Activated CD4-positive, alpha-beta T cell treated with anti-CD3 and anti-CD28 coated beads, Interleukin-2, Interleukin-6, amounts not matched to agents 100 ng/mL and 50 ng/mL, durations not matched to agents 16 hours and 8 hours (primary cell): ENCODE measurements at places on chromosomes 16 and 17.

DNA sequence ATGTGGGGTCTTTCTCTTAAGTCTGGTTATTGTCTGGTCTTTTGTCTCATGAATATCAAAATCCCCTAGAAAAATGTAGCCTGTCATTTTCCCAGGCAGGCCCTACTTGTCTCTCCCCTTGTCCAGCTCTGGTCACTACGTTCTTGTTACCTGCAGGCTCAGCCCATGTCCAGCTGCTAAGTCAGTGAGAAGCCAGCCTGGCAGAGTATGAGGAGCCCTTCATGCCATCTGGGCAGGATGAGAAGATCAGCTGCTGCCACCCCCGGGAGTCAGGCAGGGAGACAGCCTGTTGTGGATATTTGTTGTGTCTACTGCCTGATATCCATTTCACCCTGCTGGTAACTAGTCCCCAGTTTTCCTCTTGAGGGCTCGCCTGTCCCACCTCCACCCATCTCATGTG lies 88.9 kb downstream of the ASIC2 start:
- no peak for DNase-seq

GRCh38 chr16:85501900-85502299 lies 111.2 kb upstream of the GSE1 start:
- DNase-seq: no peak

- no peak for DNase-seq
These were observed 182.5 kb downstream of the ZNF423 start for GRCh38 chr16:49673442-49673841.

DNA sequence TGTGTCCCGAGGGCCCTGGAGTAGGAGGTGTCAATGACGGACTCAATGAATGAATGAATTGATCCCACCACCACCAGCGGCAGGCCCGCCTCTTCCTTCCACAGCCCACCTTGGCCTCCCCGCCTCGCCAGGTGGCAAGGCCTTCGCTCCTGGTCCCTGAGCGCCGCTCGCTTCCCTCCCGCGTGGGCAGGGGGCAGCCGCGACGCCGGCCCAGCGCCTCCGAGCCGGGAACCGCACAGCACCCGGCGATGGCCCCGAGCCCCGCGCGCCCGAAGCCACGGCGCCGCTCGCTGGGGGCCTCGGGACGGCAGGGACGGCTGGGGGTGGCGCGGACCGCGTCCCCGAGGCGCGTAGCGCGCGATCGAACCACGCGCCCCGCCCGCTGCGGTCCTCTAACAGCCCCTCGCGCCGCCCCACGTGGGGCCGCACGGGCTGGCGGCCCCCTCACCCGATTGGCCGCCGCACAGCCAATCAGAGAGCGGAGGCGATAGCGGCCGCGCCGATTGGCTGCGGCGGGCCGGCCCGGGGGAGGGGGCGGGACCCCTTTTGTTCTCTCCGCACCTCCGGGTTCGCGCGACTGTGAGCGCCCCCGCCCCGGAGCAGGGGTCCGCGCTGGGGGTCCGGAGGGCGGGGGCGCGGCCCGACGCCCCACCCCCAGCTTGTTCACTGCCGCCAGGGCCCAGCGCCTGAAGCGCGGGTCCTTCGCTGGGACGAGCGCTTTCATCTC lies 31.4 kb downstream of the ACTG1 start:
- peak; percentile 49 for DNase-seq

DNA sequence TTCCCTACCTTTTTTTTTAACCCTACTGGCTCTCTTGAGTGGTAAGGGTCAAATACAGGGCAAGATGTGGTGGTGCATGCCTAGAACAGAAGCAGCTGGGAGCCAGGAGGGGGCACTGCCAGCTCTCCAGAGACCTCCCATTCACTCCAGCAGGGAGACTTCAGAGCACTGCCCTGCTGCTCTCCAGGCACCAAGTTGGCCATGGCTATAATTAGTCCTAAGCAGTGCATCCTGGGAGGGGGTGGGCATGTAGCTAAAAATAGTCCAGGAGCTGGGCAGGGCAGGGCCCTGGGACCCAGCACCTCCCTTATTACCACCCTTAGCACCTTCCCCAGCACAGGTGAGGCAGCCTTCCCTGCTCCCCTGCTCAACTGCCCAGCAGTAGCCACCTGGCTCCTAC lies 3.5 kb downstream of the CORO6 start:
- peak; percentile 26 for DNase-seq

- DNase-seq: no peak
These were observed 131.8 kb upstream of the CACNG3 start for GRCh38 chr16:24124291-24124690.

GRCh38 chr16:84266451-84266850 lies 26.6 kb upstream of the KCNG4 start:
- peak; percentile 59 for DNase-seq

DNA sequence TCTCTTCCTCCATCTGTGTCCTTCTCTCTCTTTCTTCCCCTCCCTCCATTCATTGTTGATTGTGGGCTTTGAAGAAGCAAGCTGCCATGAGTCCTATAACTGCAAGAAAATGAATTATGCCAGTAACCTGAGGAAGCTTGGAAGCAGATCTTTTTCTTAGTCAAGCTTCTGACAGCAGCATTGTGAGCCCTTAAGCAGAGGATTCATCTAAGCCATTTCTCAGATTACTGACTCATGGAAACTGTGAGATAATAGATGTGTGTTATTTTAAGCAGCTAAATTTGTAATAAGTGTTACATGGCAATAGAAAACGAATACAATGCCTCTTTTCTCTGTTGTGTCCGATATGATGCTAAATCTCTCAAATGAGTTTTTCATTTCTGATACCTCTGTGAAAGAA lies 1109.7 kb downstream of the CDH11 start:
- DNase-seq: no peak

- DNase-seq: no peak
These were observed 8.6 kb upstream of the PABPN1L start for GRCh38 chr16:88874938-88875599.

- DNase-seq: no peak
These were observed 180.8 kb downstream of the ENGASE start for GRCh38 chr17:79255456-79255855.

DNA sequence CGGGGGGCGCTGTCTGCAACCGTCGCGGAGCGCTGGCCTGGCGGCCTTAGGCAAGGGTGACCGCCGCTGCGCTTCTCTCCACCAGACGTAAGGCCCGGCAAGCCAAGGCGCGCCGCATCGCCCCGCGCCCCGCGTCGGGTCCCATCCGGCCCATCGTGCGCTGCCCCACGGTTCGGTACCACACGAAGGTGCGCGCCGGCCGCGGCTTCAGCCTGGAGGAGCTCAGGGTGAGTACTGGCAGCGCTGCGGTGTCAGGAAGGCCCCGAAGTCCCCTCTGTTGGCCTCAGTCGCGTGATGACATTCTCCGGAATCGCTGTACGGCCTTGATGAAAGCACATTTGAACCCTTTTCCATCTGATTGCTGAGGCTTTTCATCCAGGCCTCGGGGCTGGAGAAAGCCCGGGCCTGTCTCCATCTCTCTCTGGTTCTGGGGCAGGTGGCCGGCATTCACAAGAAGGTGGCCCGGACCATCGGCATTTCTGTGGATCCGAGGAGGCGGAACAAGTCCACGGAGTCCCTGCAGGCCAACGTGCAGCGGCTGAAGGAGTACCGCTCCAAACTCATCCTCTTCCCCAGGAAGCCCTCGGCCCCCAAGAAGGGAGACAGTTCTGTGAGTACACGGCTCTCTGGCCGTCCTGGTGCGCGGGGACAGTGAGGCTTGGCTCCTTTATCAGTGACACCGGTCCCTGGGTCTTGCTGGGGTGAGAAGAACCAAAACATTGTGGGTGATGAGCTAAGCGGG lies 831 bp downstream of the RPL13 start:
- DNase-seq: peak; percentile 23
